Large intestine (tissue), 12 donors: ENCODE measurements at places on chromosomes 12 and 14. TPM values are rescaled to one million over a fixed set of nuclear protein-coding genes. Genes with fewer than 3 reads are reported as not detected.

DNA sequence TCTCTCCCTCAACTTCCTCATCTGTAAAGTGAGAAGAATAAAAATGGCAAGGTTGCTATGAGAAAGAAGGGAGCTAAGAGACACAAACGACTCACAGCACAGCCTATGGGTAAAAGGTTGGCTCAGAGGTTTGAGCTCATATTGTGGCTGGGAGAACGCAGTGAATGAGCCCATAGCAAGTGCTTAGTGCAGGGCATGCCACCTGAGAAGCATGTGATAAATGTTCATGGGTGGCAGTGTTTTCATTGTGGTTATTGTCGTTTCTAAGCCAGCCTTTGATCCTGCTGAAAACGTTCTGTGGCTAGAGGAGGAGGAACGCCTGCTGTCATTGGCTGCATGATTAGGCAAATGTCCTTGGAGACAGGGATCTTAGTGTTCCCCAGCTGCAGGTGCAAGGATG is 150.4 kb downstream of the KSR2 start:
- peak; percentile 24 for DNase-seq

DNA sequence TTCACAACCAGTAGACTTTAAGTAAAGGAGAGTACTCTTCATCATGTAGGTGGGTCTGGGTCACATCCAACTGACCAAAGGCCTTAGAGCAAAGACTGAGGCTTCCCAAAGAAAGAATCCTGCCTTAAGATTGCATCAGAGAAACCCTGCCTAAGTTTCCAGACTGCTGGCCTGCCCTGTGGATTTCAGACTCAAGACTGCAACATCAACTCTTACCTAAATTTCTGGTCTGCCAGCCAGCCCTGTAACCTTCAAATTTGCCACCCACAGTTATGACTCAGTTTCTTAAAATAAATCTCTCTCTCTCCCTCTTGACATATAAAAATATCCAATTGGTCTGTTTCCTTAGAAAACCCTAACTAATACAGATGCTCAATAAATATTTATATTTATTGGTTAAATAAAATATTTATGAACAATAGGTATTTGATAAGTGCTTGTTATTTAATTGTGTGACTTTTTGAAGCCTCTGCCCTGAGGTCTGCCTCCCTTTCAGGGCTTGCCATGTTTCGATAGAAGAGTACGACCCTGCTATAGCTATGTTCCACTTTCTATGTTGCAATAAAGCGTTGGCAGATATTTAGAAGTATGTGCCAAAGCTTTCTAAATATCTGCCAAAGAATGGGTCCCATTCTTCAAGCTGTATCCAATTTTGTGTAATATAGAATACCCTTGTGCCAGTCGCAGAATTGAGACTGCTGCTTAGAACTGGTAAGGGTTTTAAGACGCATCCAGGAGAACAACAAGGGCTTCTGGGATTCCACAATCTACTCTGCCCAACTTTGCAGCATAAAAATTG is 65.7 kb downstream of the TMEM30B start:
- DNase-seq = no peak

SETD1B gene
- polyA plus RNA-seq = 14.2 TPM

BATF gene
- 0.67 TPM for polyA plus RNA-seq

GNB3 gene
- 5.9 TPM for polyA plus RNA-seq
